ENCODE measurements at places on chromosomes 2 and 18. TPM values are rescaled to one million over a fixed set of nuclear protein-coding genes. Genes with fewer than 3 reads are reported as not detected.

GRCh38 chr18:79197531-79197930 lies 128.3 kb downstream of the ATP9B start:
- H3K27me3 ChIP-seq = no peaks in the 10 kb centered on the region
- H3K27ac ChIP-seq = no peak overlapping the region
- peaks cover 6% of the 10 kb centered on the region for H3K4me1 ChIP-seq
- no peak overlapping the region for H3K4me3 ChIP-seq
- no peak for DNase-seq

The CNTNAP5 gene
- not detected for total RNA-seq

DNA sequence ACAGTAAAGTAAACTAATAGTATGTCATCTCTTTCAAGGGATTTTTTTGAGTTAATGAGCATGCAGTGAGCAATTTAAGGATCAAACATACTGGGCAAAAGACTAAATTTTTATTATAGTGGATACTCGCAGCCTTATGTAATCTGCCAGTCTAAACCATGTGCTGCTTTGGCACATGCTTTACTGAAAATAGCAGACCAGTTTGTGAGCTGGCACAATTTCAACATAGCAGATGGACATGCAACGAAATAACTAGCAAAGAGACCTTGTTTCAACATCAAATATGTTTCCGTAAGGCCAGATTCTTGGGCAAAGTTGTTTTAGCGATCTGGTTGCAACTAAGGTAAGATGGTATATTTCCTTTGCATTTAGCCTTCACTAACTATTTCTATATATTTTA lies 807.3 kb downstream of the NR4A2 start:
- H3K4me1 ChIP-seq = no peaks in the 10 kb centered on the region
- no peak overlapping the region for H3K27ac ChIP-seq
- no peak for DNase-seq
- no peaks in the 10 kb centered on the region for H3K27me3 ChIP-seq
- no peaks in the 10 kb centered on the region for H3K36me3 ChIP-seq

The SERPINB12 gene
- total RNA-seq = not detected

DNA sequence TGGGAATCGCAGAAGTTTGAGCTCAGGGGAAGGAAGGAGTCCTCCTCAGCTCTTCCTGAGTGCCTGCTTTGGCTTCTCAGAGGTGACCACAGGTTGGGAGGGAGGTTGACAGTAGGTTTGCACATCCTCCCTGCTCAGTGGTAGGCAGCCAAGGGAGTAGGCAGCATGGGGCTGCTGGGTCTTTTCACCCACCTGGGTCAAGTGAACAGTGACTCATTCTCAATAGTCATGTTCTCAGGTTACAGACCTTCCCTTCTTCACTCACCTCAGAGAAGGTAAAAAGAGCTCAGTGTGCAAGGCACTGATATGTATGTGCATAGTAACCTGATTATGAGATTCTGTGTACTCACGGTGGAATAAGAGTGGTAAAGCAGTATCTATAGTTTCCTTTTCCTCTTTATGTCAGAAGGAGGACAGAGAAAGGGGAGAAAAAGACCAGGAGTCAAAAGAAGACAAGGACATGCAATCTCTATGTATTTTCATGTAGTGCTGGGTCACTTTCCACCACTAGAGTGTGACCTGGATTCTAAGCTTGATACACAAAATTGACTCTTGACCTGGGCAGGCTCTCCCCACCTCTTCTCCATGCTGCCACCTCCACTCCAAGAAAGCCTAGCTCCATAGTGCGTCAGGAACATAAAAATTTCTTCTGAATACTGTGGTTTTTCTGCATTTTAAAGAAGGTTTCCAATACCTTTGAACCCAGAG lies 36.5 kb upstream of the ASNSD1 start:
- no peaks in the 10 kb centered on the region for H3K27me3 ChIP-seq
- peaks cover 6% of the 10 kb centered on the region for H3K4me1 ChIP-seq
- no peak overlapping the region for H3K27ac ChIP-seq
- H3K4me3 ChIP-seq = peak overlapping the region; percentile 15

Data from HCT116 (cell line).